NCI-H1436 treated with DMSO at 0.1 percent for 48 hours (cell line): ENCODE measurements at places on chromosomes 1 and 21.

GRCh38 chr1:19514391-19514831, 29.1 kb upstream of the CAPZB start:
- DNase-seq: no peak

- DNase-seq: peak; percentile 24
These were observed at the start of gene RAB13 for GRCh38 chr1:153985941-153986761. Gene RAB13, minus strand, starts transcription at chr1:153986339. Its CDS starts 103 bp downstream, at chr1:153986236.

GRCh38 chr1:158199849-158200248, 19.2 kb downstream of the CD1D start:
- no peak for DNase-seq

GRCh38 chr1:205598841-205599668, 32.8 kb downstream of the ELK4 start:
- no peak for DNase-seq

GRCh38 chr1:158998781-158999161, 10.9 kb upstream of the IFI16 start:
- DNase-seq: peak; percentile 7

DNA sequence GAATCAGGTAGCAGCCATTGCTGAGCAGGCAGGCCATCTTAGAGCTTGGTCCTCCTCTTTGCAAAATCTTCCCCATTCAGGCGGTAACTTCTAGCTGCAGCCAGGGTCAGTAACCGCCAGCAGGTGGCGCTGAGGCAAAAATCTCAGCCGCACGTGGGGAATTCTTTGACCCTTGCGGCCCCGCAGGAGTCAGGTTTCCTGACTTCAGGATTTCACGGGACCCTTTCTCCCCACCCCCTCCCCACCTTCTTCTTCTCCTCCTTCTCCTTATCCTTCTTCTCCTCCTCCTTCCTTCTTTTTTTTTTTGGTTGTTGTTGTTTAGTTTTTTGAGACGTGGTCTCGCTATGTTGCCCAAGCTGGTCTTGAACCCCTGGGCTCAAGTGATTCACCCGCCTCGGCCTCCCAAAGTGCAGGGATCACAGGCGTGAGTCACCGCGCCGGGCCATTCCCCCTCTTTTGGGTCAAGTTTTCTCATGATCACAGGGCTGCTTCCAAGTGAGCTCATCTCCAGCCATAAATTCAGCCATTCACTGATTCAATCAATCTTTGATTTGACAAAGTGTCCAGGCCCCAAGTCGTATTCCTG, 33.4 kb upstream of the TENT5B start:
- DNase-seq: no peak

GRCh38 chr1:224168859-224169380, 14.1 kb upstream of the DEGS1 start:
- no peak for DNase-seq

DNA sequence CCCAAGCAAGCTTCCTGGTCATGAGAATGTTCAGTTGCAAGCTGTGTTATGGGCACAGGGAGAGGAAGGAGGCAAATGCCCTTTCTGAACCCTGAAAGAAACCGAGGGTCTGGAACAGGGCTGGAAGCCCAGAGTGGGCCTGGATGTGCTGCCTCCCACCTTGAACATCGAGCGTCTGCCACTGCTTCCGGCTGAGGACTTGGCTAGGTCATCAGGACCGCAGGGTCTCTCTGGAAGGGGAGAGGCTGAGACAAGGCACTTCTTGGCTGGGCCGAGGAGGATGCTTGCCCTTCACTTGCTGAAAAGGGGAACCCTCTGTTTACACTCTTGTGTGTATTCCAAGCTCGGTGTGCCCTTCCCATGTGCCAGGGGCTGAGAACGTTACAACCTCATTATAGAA, 168.0 kb upstream of the C1orf174 start:
- no peak for DNase-seq

- DNase-seq: no peak
These were observed 162.5 kb upstream of the SYT6 start for GRCh38 chr1:114316204-114316603.

GRCh38 chr1:97778718-97779117, 142.1 kb downstream of the DPYD start:
- no peak for DNase-seq

GRCh38 chr1:7380712-7381111, 390.4 kb upstream of the VAMP3 start:
- DNase-seq: no peak

DNA sequence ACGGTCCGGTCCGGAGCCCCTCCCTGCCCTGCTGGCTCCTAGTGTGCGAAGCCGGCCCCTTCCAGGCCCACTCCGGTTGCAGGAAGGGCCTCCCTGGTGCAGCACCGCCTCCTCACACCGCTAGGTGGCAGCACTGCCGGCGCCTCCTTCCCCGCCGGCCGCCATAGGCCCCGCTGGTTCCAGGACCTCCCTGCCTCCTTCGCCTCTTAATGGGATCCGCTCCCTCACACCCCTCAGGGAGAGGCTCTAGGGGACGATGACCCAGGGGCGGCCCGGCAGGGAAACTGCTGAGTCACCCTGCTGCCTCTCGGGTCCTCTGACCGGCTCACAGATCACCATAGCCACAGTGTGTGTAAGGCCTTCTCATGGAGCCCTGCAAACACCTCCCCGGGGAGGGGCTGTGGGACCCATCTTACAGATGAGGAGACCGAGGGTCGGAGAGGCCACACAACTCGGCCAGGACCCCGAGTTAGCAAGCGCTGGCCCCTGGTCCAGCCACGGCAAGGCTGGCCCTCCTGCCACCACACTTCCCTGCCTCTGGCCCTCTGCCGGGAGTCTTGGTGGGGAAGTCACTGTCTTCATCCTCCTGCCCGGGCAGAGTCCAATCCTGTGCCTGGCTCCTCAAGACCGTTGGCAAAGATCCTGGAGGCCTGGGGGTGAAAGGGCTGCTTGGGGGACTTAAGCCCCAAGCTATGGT, 1.6 kb upstream of the AJAP1 start:
- no peak for DNase-seq

- DNase-seq: no peak
These were observed 397.2 kb downstream of the NEGR1 start for GRCh38 chr1:71885171-71885570.

DNA sequence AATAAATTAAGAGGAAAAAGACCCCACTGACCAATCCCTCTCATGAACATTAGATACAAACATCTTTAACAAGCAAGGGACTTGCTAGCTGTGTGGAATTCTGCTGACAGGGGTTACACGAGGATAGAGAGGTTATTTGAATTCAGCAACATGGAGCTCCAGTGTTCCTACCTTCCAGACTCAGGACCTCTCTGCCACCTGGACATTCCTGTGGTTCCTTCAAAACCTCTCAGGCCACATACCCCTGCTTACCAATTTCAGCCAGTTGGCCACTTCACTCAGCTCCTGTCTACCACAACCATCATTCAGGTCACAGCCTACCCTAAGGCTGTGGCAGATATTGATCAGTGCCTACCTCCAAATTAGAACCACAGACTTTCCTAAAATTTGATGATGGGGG, 147.5 kb downstream of the RRAGC start:
- no peak for DNase-seq

DNA sequence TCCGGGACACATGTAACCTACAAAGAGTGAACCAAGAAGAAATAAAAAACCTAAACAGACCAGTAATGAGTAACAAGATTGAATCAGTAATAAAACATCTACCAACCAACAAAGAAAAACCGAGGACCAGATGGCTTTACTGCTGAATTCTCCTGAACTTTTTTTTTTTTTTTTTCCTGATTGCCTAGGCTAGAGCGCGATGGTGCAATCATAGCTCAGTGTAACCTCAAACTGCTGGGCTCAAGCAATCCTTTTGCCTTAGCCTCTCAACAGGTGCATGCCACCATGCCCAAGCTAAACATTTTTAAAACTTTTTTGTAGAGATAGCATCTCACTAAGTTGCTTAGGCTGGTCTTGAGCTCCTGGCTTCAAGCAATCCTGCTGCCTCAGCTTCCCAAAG, 11.2 kb upstream of the FGGY start:
- no peak for DNase-seq

GRCh38 chr21:42381347-42381984, 14.4 kb downstream of the TMPRSS3 start:
- DNase-seq: no peak

GRCh38 chr1:149934356-149934755, 2.3 kb downstream of the MTMR11 start:
- DNase-seq: no peak

DNA sequence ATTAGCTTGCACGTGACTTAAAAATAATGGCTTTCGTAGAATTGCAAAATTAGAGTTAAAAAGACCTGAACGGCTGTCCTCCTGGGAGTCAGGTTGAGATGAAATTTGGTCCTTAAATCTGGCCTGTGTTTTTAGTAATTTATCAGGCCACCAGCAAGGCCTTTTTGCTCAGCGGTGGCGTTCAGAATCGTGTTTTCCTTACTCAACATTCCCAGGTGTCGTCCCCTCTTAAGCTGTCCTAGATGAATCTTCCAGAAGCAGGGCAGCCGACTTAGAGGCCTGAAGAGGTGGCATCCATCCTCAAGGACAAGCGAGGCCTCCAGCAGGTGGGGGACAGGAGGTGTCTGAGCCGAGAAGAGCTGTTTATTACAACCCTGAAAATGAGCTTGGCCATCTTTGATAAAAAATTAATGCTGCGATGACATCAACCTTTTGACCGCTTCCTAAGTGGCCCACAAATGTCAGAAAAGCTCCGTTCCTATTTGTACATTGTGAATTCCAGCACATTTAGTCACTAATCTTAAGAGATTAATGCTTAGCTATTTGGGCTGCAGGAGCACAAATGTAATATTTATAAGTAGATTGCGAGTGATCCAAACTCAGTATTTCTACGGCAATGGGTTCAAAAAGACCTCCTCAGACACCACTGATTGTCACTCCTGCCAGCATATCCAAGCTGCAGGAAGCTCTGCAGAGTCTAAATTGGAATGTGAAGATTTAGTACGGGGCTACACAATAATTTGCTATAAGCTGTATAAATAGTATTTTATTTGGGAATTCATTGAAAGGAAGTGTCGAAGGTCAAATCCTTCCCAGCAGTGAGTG, 344.1 kb upstream of the VAMP3 start:
- DNase-seq: no peak

GRCh38 chr1:11664336-11665065, 501 bp downstream of the FBXO6 start:
- DNase-seq: no peak

DNA sequence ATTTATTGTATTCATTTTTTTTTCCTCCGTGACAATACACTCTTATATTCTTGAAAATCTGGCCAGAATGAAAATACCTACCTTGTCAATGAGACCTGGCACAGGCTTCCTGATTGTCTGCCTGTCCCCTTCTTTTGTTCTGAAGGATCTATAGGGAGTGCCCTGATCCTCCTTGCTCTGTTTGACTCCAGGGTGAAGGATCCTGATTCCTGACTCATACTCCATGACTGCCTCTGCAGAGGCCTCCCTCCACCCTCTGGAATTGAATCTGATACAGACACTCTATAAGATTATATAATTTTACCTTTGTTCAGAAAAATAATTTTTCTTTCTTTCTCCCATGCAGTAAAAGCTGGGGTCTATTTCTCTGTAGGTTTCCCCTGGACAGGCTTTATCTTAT, 116.2 kb downstream of the HMCN1 start:
- no peak for DNase-seq

- DNase-seq: no peak
These were observed at the start of gene HDGF for GRCh38 chr1:156751451-156751756. Gene HDGF, minus strand, starts transcription at chr1:156751675. Its CDS starts 246 bp downstream, at chr1:156751429.

GRCh38 chr1:156344409-156344808, 6.1 kb downstream of the TSACC start:
- DNase-seq: no peak

- no peak for DNase-seq
These were observed 58.4 kb downstream of the VPS26C start for GRCh38 chr21:37208741-37209225.

GRCh38 chr1:47870946-47871676, 126.1 kb downstream of the TRABD2B start:
- no peak for DNase-seq

DNA sequence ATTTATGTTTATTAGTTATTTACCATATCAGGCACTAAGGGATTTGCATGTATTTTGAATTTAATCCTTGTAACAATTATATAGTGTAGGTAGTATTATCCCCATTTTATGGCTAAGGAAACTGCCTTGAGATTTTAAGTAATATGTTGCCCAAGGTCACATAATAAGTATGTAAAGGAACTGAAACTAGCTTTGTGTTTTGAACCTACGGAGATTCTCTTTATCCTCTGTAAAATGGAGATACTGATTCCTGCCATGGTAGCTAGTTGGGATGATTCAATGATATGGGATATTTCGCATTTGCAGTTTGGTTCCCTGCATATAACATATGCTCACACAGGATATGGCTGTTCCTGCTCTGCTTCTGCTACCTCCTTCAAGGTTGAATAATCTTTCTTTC, 144.3 kb downstream of the ST6GALNAC3 start:
- DNase-seq: no peak

- no peak for DNase-seq
These were observed 183.6 kb downstream of the NR5A2 start for GRCh38 chr1:200211157-200211556.

GRCh38 chr1:165787741-165788140, 19.1 kb upstream of the TMCO1 start:
- no peak for DNase-seq

DNA sequence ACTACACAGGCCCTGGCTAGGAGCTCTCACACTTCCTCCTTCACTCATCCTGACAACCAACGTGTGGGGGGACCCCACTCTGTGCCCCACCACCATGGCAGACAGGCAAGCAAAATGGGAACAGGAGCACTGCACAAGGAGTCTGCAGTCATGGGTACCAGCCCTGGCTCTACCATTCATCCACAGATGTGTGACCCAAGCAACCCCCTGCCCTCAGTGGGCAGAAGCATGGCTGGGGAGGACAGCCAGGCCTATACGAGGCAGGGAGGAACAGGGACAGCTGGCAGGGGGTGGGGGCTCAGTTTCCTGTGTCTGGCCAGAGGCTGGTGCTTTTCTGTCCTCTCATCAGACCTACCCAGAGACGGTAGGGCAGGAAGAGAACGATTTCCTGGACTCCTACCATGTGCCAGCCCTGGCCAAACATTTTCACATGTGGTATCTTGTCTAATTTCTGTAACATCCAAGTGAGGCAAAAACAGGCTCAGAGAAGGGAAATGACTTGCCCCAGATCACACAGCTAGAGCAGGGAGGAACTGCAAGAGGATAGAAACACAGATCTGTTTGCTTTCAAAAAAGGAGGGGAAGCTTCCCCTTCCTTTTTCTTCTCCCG, 178.0 kb downstream of the HIVEP3 start:
- DNase-seq: no peak

DNA sequence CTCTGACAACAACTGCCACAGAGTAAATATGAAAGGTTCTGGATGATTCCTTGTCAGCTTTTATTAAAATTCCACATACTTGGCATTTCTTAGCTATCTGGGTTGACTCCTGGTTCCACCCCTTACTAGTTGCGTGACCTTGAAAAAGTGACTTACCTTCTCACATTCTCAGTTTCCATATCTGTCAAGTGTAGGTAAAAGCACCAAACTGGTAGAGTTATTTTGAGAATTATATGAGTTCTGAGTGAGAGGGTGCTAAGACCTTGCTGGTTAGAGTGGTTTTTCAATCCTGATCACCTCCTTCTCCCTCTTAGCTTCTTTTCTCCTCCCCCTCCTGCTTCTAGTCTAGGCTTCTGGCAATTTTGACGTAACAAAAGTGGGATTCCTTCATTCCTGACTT, 83.4 kb upstream of the ABCD3 start:
- no peak for DNase-seq
